Mesothelial cell of epicardium (in vitro differentiated cells): ENCODE measurements at places on chromosomes 6 and 20. TPM values are rescaled to one million over a fixed set of nuclear protein-coding genes. Genes with fewer than 3 reads are reported as not detected.

ADGB gene
- total RNA-seq: not detected in 3 replicates

WFDC2 gene
- 57.8 to 61.9 TPM (median 61.3 TPM) in 3 replicates for total RNA-seq

DTD1 gene
- total RNA-seq: 22.2 to 25.7 TPM (median 23.7 TPM) in 3 replicates

SRPK1 gene
- total RNA-seq: 70.2 to 71.9 TPM (median 71.0 TPM) in 3 replicates

MOXD1 gene
- 110 to 113 TPM (median 111 TPM) in 3 replicates for total RNA-seq

MOG gene
- 0.65 to 1.4 TPM (median 0.82 TPM) in 3 replicates for total RNA-seq

PRRT1 gene
- 3.0 to 4.5 TPM (median 3.4 TPM) in 3 replicates for total RNA-seq
